ENCODE measurements at places on chromosomes 4 and X. TPM values are rescaled to one million over a fixed set of nuclear protein-coding genes. Genes with fewer than 3 reads are reported as not detected.

- DNase-seq, result no peak
These were observed 72.7 kb downstream of the ANKRD17 start for GRCh38 chr4:73185903-73186302.

GRCh38 chrX:153521034-153521433, 3.6 kb downstream of the ATP2B3 start:
- no peak for DNase-seq

- DNase-seq, result no peak
These were observed 317.5 kb upstream of the GRIA3 start for GRCh38 chrX:122866532-122866931.

- no peak for DNase-seq
These were observed 21.1 kb upstream of the RHOXF1 start for GRCh38 chrX:120136840-120137239.

DNA sequence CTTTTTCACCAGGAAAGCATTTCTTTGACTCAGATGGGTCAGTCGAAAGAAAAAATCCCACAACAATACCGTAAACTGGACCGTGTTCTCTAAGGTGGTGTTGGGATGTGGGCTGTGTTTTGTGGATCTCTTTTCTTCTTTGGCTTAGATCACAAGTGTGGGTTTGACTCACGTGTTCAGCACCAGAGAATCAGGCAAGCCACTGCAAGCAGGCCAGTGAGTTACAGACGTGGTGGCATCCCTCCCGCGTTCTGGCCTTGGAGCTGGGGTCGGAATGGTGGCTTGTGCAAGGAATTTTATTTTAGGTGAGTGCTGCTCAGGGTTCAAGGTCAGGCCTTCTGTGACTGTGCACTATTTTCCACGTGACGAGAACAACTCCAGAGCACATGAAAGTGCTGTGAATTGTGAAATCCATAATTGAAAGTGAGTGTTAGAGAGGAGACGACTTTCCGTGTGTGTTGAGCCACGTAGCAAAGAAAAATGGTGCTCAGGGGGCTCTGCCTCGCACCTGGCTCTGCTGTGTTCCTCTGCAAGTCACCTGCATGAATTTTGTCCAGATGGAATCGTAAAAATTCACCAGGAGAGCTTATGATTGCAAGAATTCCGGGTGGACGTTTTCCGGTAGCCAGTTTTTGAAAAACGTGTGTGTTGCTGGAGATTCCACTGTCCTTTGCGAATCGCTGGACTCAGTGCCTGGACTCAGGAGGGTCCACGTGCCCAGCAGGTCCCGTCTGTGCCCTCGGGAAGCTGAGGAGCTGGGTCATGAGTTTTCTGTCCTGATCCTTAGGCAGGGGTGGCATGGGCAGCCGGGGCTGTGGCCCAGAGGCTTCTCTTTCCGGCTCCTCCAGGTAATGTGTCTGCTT, 33.6 kb upstream of the HGFAC start:
- DNase-seq, result peak; percentile 45

DNA sequence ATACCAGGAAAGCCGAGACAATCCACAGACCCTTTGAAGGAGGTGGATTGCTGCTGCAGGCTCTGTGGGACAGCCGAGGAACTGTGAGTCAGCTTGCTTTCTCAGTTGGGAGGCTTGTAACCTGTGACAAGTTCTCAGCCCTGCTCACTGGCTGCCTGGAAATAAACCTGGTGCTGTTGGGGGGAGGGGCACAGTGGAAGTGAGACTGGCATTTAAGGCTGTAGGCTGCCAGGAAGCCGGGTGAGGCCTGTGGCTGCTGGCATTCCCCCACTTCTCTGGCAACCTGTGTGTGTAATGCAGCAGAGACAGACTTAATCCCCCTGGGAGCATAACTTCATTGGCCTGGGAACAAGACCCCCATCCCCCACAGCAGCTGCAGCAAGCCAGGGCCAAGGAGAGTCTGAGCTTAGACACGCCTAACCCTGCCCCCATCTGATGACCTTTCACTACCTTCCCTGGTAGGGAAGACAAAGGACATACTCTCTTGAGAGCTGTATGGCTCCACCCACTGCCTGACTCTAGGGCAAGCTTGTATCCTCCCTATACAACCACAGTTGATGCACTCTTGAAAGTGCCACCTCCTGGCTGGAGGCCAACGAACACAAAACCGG, 64.1 kb downstream of the ALPK1 start:
- no peak for DNase-seq

- DNase-seq, result no peak
These were observed 6.7 kb downstream of the UNC5C start for GRCh38 chr4:95541889-95542607.

Gene MAGEA2
- total RNA-seq, result not detected

Gene SPATA4
- total RNA-seq, result not detected

Gene TIGD2
- 5.1 TPM for total RNA-seq

Gene WDR17
- total RNA-seq, result 3.2 TPM

Gene S100P
- total RNA-seq, result 3.6 TPM

Gene PRDX4
- total RNA-seq, result 37.7 TPM

Data from upper lobe of right lung (tissue), 1 donor.